ENCODE measurements at places on chromosomes 16 and 17. TPM values are rescaled to one million over a fixed set of nuclear protein-coding genes. Genes with fewer than 3 reads are reported as not detected.
A peak's percentile ranks its signal among the peaks of the same experiment; 100 is the strongest.

HOXB5 gene
- total RNA-seq, result not detected

DNA sequence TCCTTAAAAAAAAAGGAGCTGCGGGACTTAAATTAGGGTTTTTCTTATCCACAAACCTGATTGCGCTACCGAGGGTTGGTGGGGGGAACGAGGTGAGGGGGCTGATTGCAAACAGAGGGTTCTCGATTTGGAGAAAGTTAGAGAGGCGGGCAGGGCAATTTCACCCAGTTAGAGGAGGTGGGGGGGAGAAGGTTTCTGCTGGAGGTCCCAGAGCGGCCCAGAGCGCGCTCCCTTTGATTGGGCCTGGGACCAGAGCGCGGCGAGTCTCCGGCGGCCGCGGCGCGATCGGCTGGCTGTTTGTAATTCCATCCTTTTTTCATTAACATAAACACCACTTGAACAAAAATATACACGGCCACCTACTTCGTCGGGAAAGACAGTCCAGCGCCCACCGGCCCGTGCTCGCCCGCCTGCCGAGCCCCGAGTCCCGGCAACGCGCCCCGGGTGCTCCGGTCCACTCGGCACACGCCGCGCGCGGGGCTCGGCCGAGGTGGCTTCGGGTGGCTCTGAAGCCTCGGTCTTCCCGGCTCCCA, 13.3 kb upstream of the FOXF1 start:
- DNase-seq, result peak; percentile 67

DNA sequence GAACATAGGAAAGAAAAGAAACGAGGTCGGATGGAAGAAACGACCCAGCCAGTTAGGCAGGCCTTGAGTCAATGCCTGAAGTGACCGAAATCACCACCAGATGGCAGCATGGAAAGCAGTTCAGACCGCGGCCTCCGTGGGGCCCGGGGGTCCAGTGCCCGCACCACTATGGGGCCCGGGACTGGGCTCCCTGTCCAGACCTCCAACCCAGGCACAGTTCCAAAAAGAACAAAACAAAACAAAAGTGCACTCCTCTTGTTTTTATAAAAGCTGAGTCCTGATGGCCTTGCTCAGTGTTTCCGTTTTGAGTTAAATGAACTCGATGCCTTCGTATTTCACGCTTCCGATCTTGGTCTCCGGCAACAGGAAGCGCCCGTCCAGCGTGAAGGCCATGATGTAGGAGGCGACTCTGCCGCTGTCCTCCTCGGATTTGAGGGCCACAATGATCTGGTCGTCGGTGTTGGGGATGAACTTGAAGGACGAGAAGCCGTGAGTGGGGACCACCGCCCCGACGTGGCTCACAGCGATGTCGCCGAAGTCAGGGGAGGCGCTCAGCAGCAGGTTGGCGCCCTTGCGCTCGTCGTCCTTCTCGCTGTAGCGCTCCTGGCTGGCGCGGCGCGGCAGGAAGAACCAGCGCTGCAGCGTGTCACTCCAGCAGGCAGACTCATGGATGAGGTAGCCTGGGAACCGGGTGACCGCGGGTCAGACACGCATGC, 13.7 kb upstream of the LGALS3BP start:
- peak; percentile 94 for DNase-seq

CDRT15 gene
- total RNA-seq, result not detected

IFI35 gene
- 4.6 TPM for total RNA-seq

DNA sequence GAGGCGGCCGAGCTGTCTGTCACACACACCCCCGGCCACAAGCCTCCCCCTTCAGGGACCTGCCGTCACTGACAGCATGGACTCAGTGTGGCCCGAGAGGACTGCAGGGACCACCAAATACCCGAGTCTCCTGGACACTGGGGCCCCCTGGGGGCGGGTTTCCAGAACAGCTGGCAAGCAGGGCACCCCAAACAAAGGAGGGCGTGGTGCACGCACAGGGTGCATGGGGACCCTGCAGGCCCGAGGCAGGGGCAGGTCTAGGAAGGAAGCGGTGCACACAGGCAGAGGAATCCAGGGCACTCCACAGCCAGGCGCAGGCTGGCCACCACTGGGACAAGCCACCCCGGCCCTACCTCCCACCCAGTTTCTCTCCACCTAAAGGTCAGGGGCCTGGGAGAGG, 28.7 kb upstream of the ENPP7 start:
- DNase-seq, result peak; percentile 82

DNA sequence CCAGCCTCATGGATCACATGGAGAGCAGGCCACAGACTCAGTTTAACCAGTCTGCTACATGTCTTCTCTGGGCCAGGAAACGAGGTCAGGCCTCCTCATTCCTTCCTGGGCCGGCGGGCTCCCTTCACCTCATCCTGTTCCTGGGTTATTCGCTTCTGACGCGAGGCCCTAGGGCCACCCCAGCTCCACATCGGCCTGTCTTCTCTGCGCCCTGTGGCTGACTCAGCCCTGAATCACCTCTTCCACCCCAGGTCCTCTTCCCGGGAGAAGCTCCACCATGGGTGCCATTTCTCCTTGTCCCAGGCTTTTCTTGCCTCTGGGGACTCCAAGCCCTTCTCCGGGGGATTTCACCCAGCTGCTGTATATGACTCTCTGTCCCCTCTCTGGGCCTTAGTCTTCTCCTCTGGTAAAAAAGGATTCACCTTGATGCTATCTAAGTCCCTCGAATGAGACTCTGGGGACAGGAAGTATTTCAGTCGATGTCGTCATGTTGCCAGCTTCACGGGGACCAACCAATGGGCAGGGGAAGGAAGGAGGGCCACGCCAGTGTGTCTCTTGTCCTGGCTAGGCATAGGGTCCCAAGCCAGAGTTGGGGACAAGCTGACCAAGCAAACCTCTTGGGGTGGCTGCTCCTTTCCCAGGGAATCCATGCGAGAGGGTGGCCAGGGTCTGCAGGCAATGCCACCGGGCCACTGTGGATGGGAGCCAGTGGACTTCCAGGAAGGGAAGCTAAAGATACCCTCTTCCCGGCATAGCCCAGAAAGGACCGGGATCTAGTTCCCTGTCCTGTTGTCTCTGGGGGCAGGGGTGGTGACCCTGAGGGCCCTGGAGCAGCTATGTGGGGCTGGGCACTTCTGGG, 58.7 kb downstream of the SOCS3 start:
- no peak for DNase-seq

SLC9A5 gene
- total RNA-seq, result 9.0 TPM

GRCh38 chr16:65235339-65236177, 113.7 kb upstream of the CDH11 start:
- DNase-seq, result peak; percentile 81

DNA sequence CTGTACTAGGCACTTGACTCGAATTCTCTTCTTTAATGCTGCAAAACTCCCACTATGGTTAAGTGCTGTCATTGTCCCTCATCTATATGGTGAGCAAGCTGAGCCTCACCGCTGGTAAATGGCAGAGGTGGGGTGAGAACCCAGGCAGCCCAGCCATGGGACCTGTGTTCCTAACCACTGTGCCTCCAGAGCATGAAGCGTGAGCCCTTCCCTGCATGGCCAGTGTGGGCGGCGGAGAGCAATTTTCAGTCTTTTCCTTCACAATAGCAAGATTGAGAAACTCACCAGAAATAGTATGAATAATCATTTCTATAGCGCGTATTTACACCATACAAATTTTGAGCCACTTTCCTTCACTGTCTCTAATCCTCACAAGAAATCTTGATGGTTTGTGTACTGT, 9.2 kb downstream of the BFAR start:
- peak; percentile 52 for DNase-seq

TMEM92 gene
- 73.6 TPM for total RNA-seq

EME1 gene
- 17.2 TPM for total RNA-seq

NQO1 gene
- 149 TPM for total RNA-seq

DNA sequence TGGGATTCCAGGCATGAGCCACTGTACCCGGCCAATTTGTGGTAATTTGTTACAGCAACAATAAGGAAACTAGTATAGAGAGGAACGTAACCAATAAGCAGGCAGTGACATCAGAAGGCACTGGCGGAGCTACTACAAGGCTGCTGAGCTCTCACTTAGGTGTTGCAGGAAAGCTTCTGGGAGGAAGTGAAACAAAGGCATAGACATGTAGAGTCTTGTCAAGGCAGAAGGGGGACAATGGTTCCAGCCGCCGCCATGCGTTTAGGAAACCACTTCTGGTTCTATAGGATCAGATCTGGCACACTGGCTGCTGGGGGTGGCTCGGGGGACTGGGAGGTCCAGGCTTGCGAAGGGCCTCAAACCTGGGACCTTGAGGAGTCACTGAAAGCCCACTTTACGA, 9.4 kb upstream of the CPSF4L start:
- no peak for DNase-seq

DNA sequence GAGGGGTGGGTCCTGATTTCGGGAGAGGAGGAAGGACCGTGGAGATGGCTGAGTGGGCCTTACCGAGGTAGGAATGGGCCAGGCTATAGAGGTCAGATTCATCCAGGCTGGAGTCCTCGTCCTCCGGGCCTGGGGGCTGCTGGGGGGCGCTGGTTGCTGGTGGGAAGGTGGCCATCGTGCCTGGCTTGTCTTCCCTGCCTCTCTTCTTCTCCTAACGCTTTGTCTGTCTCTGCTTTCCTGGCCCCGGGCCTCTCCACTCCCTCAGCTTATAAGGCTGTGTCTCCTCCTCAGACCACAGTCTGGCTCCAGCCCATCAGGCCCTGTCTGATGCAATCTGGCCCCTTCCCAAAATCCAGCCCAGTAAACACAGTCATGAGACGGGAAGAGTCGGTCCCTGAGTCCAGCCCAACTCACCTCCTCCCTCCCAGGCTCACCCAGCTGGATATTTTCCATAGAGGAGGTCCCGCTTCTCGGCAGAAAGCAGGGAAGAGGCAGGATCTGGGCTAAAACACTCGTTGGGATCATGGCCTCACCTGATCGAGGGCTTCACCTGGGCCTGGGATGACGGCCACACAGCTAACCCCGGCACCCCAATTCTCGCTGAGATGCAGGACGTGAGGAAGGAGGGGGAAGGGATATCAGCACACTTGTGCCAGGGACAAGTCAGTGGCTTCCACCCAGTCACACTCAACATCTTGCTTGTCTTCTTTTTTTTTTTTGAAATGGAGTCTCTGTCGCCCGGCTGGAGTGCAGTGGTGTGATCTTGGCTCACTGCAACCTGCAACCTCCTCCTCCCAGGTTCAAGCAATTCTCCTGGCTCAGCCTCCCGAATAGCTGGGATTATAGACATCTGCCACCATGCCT, at the start of gene NUPR1:
Gene NUPR1 (minus strand): TSS at position 242 of the 864 bp plus-strand sequence. CDS start 67 bp downstream, at position 175.
- DNase-seq, result peak; percentile 52

DNA sequence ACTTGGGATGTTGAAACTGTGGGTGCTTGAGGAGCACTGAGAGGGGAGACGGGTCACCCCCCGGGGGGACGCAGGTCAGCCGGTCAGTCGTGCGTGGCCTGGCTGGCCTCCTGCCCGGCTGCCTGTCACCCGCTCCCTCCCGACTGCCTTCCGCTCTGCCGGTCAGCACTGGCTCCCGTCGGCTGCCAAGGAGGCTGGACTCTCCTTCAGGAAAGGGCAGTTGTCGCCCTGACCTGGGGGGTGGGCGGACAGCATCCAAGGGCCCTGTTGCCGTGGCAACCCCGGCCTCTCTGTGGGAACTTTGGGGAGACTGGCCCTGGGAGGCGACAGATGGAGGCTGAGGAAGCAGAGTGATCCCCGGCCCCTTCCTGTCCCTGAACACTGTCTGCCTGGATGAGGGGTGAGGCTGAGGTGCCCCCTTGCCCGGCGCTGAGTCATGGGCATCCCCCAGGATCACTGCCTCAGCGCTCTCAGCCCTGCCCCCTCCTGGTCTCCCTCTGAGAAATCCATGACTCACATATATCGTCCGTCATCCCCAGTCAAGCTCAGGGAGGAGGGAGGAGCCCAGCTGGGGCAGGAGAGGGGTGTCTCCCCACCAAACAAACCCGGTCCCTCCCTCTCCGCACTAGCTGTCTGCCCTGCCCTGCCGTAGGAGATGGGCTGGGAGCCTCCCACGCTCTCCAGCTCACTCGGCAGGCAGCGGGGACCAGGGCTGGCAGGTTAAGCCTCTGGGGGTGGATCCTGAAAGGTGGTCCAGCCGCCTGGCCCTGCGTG, at the start of gene ADGRG1:
Gene ADGRG1 (plus strand): TSS at position 623 of the 774 bp plus-strand sequence. CDS start 21,658 bp downstream, outside the sequence.
- peak; percentile 90 for DNase-seq

DNA sequence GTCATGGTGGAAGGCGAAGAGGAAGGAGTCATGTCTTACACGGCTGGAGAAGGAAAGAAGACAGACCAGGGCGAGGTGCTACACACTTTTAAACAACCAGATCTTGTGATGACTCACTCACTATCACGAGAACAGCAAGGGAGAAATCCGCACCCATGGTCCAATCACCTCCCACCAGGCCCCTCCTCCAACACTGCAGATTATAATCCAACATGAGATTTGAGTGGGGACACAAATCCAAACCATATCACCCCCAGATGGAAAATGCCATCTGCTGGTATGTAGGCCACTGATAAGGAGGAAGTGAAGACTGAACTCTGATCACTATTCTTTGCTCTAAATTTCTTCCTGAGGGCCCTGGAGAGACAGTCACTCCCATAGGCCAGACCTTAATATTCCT, 7.5 kb upstream of the ITGAX start:
- no peak for DNase-seq

DNA sequence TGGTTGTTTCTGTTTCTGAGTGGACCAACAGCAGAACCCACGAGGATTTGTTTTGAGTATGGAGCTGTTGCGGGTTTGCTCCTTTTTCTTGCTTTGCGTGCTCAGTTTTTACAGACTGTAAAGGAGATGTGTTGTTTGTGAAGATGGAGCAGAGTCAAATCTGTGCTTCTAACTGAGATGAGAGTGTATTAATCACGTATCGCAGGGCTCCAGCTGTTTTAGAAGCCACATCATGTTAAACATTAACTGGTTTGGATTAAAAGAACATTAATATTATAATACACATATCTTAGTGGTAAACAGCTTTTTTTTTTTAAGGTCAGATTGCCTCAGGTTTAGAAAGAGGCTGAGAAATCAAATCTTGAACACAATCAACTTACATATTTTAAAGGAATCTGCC, 69.4 kb downstream of the YPEL2 start:
- DNase-seq, result no peak

DNA sequence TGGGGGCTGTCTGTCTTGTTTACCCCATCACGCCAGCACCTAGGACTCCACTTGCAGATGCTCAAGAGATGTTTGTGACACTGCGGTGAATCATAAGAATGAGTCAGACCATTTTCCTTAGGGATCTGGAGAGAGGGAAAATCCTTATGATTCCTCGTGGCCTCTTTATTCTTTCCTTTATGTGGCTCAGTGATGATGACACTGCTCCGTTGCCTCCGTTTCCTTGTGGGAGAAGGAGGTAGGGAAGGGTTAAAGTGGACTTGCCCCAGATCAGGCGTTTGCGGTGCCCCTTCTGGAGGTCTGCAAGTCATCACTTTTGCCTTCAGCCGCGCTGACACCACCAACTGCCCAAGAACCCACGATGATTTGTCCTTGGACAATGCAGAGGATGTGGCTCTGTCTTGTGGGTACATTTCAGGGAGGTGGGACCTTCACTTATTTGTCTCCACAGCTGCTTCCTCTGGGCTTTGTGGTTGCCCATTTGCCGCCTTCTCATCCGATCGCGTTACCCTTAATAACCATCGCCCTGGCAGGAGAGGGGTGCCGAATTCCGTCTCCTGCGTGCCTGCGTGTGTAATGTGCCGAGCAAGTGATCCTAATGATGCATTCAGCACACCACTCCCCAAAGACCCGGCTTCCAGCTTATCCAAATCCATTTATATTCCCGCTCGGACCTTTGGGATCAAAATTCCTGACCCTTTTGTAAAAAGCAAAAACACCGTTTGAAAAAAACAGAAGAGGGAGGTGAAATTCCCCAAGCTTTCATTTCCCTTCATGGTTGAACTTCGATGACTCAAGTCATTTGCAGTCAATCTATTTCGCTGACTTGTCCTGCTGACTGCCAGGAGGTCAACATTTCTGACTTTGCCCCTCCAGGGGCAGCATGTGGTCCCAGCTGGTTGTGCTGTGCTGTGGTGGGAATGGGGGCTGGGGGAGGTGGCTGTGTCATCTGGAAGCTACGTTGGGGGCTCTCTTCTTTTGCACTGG, 87.2 kb upstream of the IRX3 start:
- no peak for DNase-seq

- DNase-seq, result peak; percentile 80
These were observed 3.3 kb downstream of the POLR3E start for GRCh38 chr16:22300427-22301071.

RGS9 gene
- 10.8 TPM for total RNA-seq
